ENCODE measurements at places on chromosomes 3 and 15.

- no peak for DNase-seq
Observed at GRCh38 chr3:32699429-32699828, 14.4 kb downstream of the CNOT10 start.

- DNase-seq: no peak
Observed at GRCh38 chr3:16801698-16802097, 83.1 kb upstream of the PLCL2 start.

DNA sequence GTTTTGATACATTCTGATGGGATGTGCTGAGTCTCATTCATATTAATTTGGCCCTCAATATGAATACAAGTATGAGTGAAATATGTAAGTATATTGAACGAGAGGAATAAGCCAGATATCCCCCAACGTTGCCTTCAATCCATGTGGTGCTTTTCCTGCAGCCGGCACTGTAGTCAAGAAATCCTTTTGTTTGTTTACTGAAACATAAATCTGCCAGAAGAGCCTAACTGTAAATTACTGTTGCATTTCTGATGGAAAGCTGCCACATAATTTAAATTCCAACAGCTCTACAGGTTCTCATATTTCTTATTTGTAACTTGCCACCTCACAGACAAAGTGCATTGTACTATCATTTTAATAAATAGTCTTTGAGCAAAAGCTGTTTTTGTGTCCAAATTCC lies 314.0 kb downstream of the KBTBD8 start:
- DNase-seq: no peak

DNA sequence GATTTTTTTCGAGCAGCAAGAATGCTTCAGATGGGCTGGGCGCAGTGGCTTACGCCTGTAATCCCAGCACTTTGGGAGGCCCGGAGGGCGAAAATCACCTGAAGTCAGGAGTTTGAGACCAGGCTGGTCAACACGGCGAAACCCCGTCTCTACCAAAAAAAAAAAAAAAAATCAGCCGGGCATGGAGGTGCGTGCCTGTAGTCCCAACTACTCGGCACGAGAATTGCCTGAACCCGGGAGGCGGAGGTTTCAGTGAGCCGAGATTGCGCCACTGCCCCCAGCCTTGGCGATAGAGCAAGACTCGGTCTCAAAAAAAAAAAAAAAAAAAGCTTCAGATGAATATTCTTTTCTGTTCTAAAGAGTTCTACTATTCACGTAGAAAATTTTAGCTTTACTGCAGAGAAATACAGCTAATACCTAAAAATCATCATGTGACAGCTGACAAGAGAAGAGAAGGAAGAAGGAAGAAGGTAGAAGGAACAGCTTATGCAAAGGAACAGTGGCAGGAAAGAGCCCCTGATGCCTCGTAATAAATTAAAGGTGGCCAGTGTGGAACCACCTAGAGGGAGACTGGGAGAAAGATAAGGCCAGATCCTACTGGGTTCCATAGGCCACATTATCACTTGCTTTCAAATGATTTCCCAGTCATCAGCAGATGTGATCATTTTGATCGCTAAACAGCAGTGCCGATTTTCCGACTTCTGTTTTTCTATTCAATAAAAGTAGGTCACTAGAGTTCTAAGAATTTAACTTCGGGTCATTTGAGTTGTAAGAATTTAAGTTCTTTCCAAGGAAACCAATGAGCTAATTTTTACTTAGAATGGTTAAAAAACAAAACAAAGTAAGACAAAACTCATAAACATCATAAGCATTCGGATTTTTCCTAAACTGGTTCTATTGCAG lies 1.5 kb downstream of the CMTM6 start:
- no peak for DNase-seq

GRCh38 chr15:64634027-64634426 lies 141.4 kb downstream of the RBPMS2 start:
- DNase-seq: no peak

- DNase-seq: no peak
Observed at GRCh38 chr15:40054855-40055575, 16.0 kb upstream of the SRP14 start.

GRCh38 chr3:5840056-5840455 lies 652.5 kb downstream of the EDEM1 start:
- no peak for DNase-seq

GRCh38 chr3:194736277-194736895 lies 50.7 kb downstream of the FAM43A start:
- DNase-seq: peak; percentile 60

DNA sequence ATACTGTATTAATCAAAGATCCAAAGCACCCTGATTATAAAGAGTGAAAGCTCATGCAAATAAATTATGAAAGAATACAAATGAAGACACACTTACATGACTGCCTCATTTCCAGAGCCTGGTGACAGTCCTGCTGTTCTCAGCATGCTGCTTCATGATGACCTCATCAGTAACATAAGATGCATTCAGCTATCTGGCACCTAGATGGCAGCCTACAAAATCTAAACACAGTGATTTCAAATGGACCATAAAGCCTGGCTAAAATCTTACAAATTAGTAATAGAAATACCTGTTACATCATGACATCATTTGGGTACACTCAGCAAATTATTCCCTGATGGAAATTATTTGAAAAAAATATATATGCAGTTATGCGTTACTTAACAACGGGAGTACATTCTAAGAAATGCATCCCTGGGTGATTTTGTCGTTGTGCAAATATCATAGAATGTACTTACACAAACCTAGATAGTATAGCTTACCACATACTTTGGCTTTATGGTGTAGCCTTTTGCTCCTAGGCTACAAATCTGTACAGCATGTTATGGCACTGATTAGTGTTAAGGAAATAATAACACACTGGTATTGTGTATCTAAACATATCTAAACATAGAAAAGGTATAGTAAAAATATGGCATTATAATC lies 207.2 kb downstream of the EPHA3 start:
- no peak for DNase-seq

DNA sequence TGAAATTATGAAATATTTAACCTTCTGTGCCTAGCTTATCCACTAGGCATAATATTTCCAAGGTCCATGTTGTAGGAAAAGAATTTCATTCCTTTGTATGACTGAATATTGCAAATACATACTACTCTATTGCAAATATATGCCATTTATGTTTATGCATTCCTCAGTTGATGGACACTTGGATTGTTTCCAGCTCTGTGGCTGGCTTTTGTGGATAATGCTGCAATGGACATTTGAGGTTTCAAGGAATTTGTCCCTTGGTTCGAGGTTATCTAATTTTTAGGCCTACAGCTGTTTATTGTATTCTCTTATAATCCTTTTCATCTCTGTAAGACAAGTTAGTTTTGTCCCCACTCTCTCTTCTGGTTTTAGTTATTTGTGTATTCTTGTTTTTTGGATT lies 7.7 kb upstream of the AADACL2 start:
- DNase-seq: no peak

Measured in KG1 (cell line).